ENCODE measurements at places on chromosomes 5 and 9.

DNA sequence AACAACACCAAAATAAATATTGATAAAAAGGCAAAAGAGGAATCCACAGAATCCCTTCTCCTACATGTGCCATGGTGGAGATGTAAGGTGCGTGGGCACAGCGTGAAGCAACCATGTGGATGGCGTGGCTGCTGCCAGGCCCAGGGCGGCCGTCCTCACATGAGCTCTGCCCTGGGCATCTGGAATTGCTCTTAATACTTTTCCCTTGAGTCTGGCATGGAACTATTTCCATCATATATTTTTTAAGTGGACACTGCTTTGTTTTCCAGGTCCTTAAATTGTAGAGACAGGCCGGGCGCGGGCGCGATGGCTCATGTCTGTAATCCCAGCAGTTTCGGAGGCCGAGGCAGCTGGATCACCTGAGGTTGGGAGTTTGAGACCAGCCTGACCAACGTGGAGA lies 349.3 kb downstream of the IRX1 start:
- no peak for DNase-seq

DNA sequence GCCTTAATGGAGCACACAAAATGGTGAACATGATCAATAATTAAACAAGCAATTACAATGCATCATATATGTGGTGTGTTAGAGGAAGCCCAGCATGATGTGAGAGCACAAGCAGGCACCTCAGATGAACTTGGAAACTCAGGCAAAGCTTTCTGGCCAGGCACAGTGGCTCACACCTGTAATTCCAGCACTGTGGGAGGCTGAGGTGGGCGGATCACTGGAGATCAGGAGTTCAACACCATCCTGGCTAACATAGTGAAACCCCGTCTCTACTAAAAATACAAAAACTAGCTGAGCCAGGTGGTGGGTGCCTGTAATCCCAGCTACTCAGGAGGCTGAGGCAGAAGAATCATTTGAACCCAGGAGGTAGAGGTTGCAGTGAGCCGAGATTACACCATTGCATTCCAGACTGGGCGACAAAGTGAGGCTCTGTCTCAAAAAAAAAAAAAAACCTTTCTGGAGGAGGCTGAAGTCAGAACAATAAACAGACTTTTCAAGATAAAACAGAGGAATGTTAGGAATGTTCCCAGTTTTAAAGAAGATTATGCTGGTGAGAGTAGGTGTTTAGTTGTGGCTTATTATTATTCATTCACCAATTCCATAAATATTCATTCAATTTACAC lies 159.4 kb downstream of the CEMIP2 start:
- no peak for DNase-seq

DNA sequence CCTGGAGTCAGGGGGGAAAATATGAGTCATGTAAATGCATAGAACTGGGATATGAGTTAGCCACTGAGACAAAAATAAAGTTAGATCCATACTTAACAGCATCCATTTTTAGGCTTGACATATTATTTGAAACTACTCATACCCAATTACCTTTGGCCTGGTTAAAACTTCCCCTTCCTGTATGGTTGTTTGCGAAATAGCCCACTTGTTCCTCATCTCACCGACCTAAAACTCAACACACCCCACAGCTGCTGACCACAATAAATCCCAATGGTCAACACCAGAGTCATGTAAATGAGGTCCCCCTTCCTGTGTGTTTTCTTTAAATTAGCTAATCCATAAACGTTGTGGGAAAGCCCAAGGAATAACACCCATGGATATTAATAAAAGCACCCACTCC lies 55.2 kb upstream of the TMEM215 start:
- DNase-seq: no peak

DNA sequence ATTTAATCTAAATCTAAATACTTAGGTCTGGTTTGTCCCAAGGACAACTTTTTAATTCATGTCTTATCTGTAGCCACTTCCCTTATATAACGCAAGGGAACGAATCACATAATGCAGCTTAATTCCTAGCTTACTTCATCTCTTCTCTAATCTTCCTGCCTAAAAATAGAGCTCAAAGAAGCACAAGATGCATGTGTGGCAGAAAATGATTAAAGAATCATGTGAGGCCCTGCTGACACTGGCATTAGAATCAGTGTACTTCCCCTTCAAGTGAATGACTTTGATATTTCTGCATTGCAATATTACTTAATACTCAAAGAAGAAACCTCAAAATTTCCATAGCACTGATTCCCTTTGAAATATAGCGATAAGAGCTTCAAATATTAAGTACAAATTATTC lies 317.9 kb upstream of the FTMT start:
- no peak for DNase-seq

DNA sequence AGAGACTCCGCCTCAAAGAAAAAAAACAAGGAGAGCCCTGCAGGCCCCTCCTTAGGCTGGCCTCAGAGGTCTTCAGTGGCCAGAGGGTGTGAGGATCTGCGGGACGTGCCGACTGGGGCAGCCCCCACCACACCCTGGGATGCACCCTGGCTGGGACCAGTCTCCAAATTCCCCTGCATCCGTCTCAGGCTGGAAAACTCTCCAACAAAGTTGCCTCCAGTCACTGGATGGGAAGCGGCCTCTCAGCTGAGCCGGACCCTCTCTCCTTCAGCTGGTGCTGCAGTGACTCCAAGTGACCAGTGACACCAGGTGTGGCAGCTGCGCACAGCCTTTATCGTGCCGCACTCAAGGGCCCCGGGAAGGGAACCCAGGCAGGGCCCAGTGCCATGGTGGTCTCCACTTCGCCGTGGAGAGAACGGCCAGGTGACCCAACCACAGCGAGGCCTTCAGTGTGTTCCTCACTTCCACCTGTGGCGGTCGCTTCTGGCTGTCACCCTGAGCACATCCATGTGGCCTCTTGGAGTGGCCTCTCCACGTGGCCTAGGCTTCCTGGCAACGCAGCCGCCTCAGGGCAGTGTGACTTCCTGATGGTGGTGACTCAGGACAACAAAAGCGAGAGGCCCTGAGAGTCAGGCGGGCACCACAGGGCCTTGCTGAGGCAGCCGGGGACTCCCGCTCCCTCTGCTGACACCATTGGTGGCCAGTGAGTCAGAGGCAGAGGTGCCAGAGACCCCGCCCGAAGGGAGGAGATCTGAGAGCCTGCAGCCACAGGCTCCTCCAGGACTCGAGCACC lies 19.3 kb upstream of the CAMSAP1 start:
- DNase-seq: peak; percentile 72

DNA sequence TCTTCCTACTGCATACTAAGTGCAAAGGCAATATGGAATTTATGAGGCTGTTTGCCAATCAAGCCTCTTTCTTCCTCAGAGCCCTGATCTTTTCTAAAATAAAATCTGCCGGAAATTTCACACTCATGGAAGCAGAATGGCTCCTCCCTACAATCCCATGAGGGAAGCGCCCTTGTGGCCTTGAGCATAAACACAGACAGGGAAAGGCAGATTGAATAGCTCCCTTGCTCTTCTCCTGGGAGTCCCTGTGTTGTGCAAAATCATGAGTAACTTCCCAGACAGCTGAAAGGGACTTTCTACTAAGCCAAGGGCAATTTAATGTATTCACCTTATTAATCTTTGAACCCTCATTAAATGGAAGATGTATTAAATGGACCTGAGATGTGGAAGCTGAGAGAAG lies 226.1 kb upstream of the PIK3R1 start:
- no peak for DNase-seq

- no peak for DNase-seq
Measured at GRCh38 chr5:114839360-114839759, 330.3 kb downstream of the TRIM36 start.

DNA sequence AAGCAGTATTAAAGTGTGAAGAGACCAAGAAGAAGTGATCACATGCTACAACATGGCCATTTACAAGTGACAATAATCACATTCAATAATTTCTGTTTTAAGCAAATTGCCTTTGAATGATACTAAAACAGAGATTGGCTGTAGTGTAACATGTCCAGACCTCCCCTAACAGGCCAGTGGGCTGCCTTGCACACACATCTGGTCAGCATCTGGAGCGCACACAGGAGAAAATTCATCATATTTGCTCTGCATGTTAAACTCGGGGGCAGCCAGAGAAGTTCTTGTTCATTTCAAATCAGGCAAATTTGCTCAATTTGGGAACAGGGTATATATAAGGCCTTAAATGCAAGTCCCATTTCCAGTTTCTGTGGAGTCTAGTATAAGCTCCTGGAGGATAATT lies 111.1 kb upstream of the FBXL7 start:
- no peak for DNase-seq

- DNase-seq: no peak
Measured at GRCh38 chr5:93746406-93747056, 5.1 kb upstream of the POU5F2 start.

GRCh38 chr5:1312993-1313833 lies 18.3 kb upstream of the TERT start:
- DNase-seq: peak; percentile 61

DNA sequence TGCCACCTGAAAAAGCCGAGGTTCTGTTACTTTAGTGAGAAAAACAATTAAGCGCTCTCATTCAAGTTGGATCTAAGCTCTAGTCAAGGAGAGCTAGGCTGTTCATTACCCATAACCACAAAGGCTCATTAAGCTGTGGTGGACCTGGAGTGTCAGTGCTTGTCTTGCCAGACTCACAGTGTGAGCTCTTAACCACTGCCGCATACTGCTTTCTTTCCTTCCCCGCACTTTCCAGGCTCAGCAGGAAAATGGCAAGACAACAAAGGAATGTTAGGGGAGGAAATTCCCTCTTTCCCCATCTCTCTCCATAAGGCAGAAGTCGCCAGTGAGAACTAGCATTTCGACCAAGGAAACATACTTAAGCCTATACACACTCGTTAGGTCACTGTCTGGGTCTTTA lies 467.3 kb downstream of the ENC1 start:
- DNase-seq: no peak

Measured in activated T-helper 1 cell treated with anti-CD3 and anti-CD28 coated beads, Interleukin-12 subunit alpha, Interleukin-12 subunit beta, Interleukin-2, Interleukin-4 antibody, amounts not matched to agents 30 ng/mL and 10 ng/mL and 1 ng/mL, durations not matched to agents 14 hours and 24 hours and 36 hours (primary cell).